ENCODE measurements at places on chromosomes 4 and X.
A peak's percentile ranks its signal among the peaks of the same experiment; 100 is the strongest.

DNA sequence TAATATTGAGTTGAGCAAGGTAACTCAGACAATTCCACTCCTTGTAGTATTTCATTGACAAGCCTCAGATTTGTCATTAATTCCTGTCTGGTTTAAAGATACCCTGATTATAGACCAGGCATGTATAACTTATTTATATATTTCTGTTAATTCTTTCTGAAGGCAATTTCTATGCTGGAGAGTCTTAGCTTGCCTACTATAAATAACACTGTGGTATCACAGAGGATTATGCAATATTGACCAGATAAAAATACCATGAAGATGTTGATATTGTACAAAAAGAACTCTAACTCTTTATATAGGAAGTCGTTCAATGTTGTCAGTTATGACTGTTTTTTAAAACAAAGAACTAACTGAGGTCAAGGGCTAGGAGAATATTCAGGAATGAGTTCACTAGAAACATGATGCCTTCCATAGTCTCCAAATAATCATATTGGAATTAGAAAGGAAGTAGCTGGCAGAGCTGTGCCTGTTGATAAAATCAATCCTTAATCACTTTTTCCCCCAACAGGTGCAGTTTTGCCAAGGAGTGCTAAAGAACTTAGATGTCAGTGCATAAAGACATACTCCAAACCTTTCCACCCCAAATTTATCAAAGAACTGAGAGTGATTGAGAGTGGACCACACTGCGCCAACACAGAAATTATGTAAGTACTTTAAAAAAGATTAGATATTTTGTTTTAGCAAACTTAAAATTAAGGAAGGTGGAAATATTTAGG is 821 bp downstream of the CXCL8 start:
- no peak for DNase-seq

DNA sequence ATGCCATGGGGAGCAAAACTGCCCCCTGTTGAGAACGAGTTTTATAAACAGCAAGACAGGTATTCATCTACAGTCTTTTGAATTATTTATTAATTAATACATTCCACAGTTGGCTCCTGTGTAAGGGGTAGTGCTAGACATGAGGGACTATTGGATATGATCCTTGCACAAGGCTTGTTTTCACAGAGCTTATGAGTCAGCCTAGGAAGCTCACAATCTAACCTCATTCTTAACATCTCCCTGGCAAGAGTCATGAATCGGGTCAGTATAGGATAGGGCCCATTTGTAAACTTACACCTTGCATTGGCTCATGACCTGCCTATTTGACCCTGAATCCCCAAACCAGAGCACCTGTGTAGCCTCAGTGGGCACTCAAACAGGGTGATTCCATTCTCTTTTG is 209.1 kb upstream of the HCCS start:
- no peak for DNase-seq

DNA sequence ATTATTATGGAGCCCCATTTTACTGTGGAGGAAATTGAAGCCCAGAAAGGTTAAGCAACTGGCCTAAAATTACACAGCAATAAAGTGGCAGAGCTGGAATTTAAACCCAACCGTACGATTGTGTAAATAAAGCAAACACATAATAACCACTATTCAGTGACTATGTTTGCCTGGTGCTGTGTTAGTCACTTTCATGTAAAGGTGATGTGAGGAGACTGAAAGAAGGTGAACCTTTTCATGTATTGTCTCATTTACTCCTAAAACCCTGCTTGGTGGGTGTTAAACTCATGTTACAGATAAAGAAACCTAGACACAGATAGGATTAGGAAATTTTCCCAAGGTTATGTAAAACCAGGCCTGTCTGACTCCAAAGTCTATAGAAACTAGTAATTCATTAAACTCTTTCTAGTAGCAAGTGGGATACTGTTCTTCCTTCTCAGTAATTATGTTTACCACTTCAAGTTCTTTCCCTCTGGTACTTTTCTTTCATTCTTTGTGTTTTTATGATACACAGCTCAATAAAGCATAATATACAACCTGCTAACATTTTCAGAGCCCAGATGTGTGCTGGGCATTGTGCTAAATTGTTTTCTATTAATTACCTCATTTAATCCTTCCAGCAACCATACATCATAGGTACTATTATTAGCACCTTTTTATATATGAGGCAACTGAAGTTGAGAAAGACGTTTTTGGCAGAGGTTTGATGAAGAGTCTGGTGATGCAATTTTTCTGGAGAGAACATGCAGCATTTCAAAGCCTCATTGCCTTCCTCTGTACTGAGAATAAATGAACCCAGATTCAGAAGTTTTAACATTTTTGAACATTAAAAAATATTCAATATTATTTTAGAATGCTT is 202.7 kb downstream of the SPRY1 start:
- DNase-seq = no peak

- DNase-seq = peak; percentile 15
These were observed 788 bp downstream of the SHROOM2 start for GRCh38 chrX:9786798-9787635.

DNA sequence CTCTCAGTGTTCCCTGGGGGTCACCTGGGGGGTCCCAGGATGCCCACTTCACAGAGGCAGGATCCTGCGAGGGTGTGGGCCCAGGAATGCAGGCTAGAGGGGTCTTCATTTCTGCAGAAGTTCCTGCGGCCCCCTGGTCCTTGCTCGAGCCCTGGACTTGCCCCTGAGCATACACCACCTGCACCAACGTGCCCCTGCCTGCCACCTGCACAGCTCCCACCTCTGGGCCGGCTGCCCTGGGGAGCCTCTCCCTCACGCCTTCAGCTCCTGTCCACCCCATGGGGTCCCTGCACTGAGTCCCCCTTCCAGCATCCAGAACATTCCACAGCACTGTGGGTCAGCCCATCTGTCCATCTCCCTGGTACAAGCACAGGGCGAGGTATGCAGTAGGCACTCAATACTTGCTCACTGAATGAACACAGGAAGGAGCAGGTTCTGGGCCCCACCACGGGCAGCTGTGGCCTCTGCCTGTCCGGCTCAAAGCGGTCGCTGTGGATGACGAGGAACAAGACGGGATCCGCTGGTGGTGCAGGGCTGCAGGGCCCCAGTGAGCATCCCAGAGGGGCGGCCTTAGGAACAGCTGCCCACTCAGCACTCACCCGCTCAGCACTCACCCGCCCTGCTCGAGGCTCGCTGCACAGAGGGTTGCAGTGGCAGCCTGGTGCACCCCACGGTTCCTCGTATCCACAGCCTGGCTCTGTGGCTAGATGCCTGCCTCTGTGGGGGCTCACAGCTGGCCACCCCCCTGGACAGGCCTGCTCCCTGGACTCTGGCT is 70.5 kb upstream of the MXD4 start:
- DNase-seq = no peak

- DNase-seq = no peak
These were observed 102.3 kb upstream of the GRIA3 start for GRCh38 chrX:123081776-123082175.

GRCh38 chr4:5561286-5561685 is 147.1 kb downstream of the EVC2 start:
- no peak for DNase-seq

DNA sequence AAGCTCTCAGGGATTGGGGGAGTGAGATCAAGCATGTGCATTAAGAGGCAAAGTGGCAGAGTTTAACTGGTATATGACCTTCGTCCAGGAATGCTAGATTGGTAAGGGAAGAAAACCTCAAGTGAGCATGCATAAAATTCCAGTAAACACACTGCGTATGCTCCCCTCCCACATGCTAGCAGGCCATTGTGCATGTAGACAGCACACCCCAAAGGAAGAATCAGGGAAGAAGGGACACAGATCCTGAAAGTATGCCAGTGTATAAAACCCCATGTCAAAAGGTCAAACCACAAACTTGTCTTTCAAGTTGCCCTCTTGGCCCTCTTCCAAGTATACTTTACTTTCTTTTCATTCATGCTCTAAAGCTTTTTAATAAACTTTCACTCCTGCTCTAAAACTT is 405.2 kb upstream of the CNKSR2 start:
- no peak for DNase-seq

GRCh38 chr4:124157396-124158083 is 555.0 kb downstream of the ANKRD50 start:
- no peak for DNase-seq

GRCh38 chrX:118215346-118215745 is 98.7 kb upstream of the KLHL13 start:
- no peak for DNase-seq

DNA sequence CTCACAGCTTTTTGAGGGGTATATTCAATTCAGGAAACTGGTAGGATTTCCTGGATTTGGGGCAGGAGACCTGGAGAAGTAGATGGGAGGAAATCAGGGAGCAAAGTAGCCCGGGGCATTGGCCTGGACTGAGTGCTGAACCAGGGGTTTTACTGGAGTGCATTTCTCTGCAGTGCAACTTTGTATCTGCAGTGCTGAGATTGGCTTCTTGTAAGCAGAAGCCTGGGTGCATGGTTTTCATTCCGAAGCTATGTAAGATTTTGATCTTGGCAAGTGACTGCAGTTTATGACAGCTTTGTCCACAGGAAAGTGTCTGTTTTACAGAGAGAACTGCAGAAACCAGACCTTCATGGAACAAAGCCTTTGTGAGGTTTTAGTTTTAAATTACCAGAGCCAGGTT is 158.3 kb downstream of the SPCS3 start:
- no peak for DNase-seq

GRCh38 chr4:183443655-183444213 is 702 bp upstream of the CDKN2AIP start:
- DNase-seq = peak; percentile 76

GRCh38 chrX:23554304-23554703 is 113.0 kb upstream of the PRDX4 start:
- DNase-seq = peak; percentile 69

- DNase-seq = no peak
These were observed 25.1 kb upstream of the SH3RF1 start for GRCh38 chr4:169295822-169296221.

DNA sequence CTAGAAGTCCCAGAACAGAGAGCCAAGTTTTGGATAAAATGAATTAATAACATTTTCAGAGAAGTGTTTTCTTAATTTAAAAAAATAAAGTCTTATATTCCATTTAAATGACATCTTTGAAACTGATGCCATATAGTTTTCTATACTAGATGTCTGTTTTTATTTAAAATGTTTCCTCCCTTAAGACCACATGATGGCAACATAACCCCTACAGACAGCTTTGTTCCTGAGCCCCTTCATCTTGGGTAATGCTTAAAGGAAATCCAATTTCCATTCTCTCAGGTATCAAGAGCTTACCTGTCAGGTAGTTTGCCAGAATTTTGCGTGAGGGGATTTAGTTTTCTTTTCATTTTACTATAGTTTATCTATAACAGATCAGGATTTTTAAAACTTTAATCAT is 181.4 kb upstream of the UGT8 start:
- no peak for DNase-seq

- no peak for DNase-seq
These were observed 832.5 kb upstream of the GRID2 start for GRCh38 chr4:91471280-91471679.

DNA sequence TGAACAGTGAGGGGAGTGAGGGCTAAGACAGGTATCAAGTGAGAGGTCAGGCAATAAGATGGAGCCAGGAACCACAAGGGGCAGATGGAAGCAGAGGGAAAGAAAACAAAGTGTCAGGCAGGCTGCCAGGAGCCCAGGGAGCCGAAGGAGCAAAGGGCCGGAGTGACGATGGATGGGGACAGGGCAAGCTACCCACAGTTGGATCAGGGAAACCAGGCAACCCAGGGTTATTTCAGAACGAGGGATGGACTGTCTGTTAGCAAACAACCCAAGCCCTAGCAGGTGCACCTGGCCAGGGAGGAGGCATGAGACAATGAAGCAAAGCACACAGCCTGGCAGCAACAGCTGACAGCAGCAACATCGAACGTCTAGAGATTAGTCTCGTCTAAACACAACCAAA is 39.2 kb downstream of the SEL1L3 start:
- no peak for DNase-seq

DNA sequence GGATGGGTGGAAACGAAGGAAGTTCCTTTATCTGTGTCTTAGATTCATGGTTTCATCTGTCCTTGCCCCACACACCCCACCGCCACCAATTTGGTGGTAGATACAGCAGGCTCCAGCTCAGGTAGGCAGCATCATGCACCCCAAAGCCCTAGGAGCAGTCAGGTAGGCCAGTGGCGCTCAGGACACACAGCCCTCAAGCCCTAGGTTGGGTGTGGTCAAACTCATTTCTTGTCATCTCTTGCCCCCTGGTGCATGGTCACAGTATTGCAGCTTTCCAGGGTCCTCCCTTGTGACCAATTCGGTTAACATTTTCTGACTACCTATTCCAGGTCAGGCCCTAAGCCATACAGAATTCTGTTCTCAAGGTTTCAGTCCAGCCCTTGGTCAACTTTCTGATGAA is 14.5 kb upstream of the PRRG3 start:
- DNase-seq = peak; percentile 84

DNA sequence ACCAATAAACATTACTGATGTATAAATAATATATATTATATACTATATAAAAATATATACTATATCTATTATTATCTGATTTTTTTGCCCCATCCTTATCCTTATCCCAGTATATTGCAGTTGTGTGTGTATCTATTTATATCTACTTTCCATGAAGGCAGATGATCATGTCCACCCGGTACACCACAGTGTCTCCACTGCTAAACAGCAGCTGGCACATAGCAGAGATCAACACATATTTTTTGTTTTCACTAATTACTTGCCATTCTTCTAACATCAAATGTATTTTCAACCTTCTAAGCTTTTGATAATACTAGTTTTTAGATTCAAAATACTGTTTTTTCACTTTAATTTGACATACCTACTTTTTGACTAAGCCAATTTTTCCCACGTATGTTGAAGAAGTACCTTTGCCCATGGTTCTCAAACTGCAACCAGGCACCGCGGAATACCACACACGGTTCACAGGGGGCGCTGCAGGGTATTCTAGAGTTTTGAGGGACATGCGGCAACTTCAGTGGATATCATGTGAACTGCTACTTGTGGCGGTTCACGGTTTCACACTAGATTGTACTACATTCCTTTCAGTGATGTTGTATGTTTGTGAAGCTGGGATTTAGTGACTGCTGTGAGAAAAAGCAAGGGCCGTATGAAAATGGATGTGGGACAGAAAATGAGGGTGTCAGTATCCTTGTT is 182.5 kb upstream of the NPY2R start:
- peak; percentile 66 for DNase-seq

GRCh38 chr4:127648061-127648460 is 15.3 kb downstream of the INTU start:
- DNase-seq = no peak

DNA sequence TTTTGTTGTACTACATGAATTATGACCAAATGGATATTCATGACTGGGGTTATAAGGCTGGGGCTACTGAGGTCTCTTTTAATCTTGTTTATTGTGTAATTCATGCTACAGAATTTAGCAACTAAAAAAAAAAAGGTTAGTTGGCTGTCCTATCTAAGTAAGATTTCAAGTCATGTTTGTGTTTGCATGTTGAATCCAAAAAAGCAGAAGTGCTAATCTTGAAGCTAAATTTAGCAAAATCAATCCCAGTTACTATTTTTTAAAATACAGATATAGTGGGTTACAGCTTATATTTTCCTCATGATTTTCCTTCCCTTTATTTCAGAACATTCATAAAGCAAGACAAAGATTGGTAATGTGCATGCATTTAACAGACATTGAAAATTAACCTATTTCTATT is 19.4 kb downstream of the MTMR1 start:
- no peak for DNase-seq

Measured in NCI-H82 (cell line).